Amygdala (tissue), 56 donors: ENCODE measurements at places on chromosomes 3 and 15.
A peak's percentile ranks its signal among the peaks of the same experiment; 100 is the strongest.

DNA sequence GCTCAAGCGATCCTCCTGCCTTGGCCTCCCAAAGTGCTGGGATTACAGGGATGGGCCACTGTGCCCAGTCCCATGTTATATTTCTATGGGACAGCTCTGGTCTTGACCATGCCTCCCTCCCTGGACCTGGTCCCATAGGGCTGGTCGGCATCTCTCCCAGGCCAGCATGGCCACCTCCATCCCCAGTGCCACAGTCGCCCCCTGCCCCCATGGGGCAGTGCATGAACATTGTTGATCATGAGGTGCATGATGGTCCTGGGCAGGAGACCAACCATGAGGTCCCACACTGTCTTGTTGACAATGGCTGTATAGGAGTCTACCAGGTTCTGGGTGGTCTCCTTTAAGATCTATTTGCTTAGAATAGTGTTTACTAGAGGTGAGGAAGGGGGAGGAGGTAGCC, 6.5 kb downstream of the RPS17 start:
- no peak for DNase-seq

DNA sequence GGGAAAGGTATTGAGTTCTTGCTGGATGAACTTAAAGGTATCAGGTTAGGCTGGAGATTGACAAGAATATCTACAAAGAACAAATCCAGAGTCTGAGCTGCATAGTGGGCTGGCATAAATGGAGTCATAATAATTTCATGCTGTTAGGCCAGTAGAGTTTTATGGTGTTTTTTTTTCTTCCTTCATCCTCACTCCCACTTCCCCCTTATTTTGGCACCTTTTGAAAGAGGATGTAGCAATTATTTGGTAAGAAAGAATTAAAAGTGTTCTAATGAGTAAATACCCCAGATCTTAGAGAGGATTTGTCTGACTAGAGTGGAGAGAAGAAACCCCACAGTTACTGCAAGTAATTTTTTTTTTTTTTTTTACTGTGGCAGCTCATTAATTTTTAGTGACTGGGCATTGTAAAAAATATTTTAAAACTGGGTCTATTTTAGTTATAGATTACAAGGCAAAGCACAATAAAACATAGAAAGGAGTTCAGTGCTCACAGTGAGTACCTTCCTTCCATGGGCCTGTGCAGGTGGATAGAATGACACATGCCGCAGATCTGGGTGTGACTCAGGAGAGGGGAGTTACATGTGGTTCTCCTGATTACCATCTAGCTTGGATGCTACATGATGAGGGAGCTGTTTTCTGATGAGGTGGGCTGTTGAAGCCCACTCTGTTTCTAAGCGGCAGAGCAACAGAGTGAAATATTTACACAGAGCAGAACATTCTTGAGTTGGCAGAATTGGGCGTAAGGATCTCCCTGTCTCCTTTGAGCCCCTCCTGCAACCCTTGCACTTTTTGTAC, 5.3 kb downstream of the EDEM1 start:
- no peak for DNase-seq

DNA sequence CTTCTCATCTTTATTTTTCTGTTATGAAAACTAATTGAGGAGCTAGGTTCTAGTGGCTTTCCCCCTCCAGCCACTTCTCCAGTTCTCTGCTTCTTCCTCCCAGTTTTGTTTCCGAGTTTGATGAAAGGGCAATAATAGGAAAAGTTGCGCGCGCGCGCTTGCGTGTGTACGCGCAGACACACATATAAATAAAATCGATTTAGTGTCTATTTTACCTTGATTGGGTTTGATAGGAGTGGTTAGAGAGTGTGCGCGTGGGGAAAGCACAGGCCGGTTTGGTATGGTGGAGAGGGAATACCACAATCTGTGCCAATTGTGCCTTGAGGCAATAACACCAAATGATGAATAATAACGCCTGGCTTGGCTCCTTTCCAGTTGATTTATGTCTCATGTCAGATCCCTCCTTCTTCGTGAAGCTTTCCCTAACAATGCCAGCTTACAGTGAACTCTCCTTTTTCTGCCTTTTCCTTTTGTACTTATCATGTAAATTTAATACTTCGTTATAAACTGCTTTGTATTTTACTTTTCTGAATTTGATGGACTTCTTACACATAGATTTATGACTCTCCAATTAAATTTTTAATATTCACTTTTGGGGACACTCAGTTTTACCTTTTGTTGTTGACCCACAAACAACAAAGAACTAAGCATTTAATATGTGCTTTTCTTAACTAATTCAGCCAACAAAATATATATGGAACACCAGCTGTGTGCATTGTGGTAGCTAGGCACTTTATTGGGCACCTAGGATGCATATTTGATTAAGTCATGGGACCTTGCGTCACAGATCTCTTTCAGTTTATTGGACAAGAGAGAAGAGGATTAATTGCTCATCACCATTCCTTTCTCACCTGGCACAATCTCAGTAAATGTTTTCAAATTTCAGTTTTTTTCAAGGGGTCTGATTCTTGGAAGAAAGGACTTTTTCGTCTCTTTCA, 1.7 kb downstream of the TIPARP start:
- DNase-seq = no peak

GRCh38 chr3:160444411-160444810, 5.2 kb downstream of the TRIM59 start:
- no peak for DNase-seq

DNA sequence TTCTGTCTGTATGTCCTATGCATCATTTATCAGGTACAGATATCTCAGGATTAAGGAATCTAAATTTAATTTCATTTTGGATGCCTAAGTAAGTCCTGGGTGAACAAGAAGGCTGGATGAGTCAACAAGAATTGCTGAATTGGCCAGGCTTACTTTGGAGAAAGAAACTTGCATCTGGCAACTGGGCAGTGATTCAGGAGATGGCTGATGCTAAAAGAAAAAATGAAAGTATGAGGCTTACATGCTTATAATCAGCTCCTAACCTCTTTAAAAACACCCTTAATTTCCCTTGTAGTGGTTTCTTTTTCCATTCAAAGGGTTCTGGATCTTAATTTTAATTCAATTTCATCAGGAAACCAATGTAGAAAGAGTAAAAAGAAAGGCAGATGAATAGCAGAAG, 228.8 kb upstream of the PEX5L start:
- no peak for DNase-seq

DNA sequence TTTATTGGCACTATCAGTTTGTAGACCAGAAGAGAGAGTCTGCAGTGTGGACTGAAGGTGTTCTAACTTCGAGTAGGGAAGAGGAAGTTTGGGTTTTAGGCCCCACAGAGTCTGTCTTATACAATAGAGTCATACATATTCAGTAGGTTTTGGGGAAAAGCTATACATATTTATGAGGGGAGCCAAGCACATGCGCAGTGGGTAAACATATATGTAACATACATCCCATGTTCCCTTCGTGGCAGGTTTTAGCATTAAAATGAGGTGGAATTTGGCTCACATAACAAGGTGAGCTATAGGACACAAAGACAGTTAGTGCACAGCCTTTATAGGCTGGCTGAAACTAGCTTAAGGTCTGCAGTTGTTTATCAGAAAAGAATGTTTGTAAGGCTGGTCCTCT, 4.9 kb downstream of the GALK2 start:
- DNase-seq = no peak

GRCh38 chr15:88391700-88392099, 75.5 kb downstream of the MRPL46 start:
- no peak for DNase-seq

GRCh38 chr3:123540285-123540684, 44.6 kb downstream of the HACD2 start:
- DNase-seq = no peak

DNA sequence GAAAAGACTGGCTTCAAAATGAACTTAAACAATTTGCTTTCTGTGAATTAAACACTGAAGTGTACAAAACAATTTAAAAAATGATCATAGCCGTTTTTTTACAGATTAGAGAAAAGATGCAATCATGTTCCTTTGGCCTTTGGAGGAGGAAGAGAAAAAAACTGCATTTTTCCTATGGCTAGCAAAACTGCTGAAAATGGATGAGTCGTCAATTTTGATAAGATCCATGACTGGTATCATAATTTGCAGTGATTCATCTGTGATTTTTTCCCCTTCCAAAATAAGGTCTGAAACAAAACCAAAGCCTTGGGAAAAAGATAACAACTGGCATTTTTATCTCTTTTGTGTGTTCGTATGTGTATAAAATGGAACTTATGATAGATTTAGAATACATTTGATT, 255.6 kb upstream of the SATB1 start:
- no peak for DNase-seq

GRCh38 chr15:91246998-91247397, 146.9 kb downstream of the SV2B start:
- DNase-seq = no peak

GRCh38 chr3:141085343-141086070, 34.4 kb downstream of the SPSB4 start:
- DNase-seq = no peak

DNA sequence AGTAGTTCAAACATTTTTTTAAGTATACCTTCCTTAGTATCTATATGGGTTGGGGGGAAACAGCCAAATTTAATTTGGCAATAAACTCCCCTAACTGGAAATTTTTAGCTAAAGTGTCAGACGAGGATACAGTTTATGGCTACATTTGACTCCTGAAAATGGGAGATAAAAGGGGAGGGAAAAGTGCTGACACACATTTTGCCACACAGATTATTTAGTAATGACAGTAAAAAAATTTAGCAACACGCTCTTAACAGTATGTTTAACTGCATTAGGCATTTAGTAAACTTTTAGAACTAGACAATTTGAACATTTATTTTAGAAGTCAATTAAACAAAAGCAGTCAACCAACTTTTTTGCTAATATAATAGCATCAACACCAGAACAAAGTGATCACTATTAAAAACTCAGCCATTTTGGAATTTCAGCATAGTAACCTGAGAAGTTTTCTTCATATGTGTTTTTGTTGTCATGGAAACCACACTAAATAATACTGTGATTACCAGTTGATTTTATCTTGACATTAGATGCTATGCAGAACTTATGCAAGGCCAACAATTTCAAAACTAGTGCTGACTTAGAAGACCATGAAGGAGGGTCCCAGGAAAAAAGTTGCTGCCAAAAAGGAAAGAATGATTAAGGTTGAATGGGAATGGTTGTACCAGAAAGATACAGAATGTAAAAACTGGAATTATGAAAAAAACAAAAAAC, 47.0 kb upstream of the TFG start:
- no peak for DNase-seq

- DNase-seq = peak; percentile 63
Measured at GRCh38 chr15:77507143-77507897, 86.6 kb downstream of the HMG20A start.

- no peak for DNase-seq
Measured at GRCh38 chr15:91988655-91989054, 135.1 kb downstream of the SLCO3A1 start.

- DNase-seq = no peak
Measured at GRCh38 chr15:99719096-99719541, 14.1 kb downstream of the LYSMD4 start.

DNA sequence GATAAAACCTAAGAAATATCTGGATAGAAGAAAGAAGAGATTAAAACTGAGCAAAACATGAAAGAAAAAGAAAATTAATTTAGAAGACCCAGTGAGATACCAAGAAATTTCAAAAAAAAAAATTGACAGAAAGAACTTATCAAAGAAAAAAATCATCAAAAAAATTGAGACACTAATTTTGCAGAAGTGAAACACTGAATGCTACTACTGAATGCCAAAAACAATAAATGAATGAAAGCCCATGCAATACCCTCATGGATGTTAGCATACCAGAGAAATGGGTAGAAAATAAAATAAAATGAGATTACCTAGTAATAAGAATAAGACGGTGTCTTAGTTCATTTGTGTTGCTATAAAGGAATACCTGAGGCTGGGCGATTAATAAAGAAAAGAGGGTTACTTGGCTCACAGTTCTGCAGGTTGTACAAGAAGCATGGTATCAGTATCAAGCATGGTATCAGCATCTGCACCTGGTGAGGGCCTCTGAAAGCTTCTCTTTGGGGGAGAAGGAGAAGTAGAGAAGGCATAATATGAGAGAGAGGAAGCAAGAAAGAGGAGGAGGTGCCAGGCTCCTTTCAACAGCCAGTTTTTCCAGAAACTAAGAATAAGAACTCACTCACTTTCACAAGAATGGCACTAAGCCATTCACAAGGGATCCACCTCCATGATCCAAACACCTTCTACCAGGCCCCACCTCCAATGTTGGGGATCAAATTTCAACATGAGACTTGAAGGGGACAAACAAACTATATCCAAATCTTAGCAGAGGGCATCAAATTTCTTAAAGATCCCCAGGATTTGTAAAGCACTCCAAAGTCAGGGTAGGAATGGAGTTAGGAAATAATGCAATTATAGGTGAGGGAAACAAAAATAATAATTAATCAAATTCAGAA, 73.2 kb downstream of the BTLA start:
- DNase-seq = no peak

- no peak for DNase-seq
Measured at GRCh38 chr15:30008156-30008555, 74.6 kb upstream of the GOLGA8J start.

- no peak for DNase-seq
Measured at GRCh38 chr15:101193806-101194545, 57.9 kb downstream of the CHSY1 start.

DNA sequence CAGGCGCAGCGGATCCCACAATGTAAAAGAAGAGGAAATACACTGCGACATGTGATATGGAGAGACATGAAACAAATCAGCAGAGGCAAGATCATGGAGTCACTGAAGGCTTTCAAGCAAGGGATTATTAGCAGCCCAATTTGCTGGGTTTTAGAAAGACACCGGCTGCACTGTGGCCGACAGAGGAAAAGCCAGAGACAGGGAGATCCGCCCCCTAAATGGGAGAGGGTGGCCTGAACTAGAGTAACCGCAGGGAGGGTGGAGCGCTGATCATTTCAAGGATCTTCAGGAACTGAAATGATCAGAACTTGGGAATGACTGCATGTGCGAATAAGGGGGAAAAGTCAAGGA, 612 bp upstream of the C15orf40 start:
- DNase-seq = no peak

DNA sequence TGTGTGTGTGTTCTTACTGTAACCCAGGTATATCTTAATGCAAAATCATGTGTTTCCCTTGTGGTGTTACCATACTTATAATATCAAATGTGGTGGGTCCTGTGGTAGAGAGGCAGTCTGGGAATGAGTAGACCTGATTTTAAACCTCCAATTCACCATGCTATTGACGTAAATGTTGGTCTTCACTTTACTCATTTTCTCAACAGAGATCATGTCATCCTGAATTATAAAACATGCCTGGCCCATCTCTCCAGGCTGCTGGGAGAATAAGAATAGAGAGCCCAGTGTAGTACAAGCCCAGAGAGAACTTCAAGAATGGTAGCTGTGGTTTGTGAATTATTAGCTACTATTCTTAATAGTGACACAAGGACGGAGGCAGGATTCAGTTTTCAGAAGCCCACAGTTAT, 88.1 kb downstream of the MBNL1 start:
- DNase-seq = no peak
